ENCODE measurements at places on chromosomes 3 and 15. TPM values are rescaled to one million over a fixed set of nuclear protein-coding genes. Genes with fewer than 3 reads are reported as not detected.

Gene SCAANT1
- total RNA-seq = not detected

Gene MGLL
- total RNA-seq = 25.1 TPM

Gene CATSPER2
- total RNA-seq = 2.1 TPM

Gene CX3CR1
- total RNA-seq = not detected

Gene COL6A6
- total RNA-seq = 0.11 TPM

Gene CLRN1
- not detected for total RNA-seq

Gene SSUH2
- total RNA-seq = 0.11 TPM

Gene NRG4
- not detected for total RNA-seq

Gene OIP5
- total RNA-seq = 12.1 TPM

Gene KLHL40
- not detected for total RNA-seq

Gene RASL12
- total RNA-seq = 4.1 TPM

Gene SCN5A
- 0.75 TPM for total RNA-seq

Gene TF
- under 0.01 TPM for total RNA-seq

Gene DAZL
- not detected for total RNA-seq

Gene PLSCR5
- total RNA-seq = not detected

Gene GPR160
- 0.50 TPM for total RNA-seq

Gene SH2D7
- total RNA-seq = not detected

Gene PFN2
- 286 TPM for total RNA-seq

Gene PYGO1
- 10.6 TPM for total RNA-seq

Gene SNX1
- total RNA-seq = 57.8 TPM

Gene ITPKA
- total RNA-seq = 18.1 TPM

Gene DOCK3
- total RNA-seq = 0.12 TPM

Gene RTP1
- not detected for total RNA-seq

Gene TMC3
- total RNA-seq = not detected

Gene DPPA2
- not detected for total RNA-seq

Gene GOLGA8O
- 1.7 TPM for total RNA-seq

Gene ACAN
- total RNA-seq = 3.0 TPM

Gene VIPR1
- not detected for total RNA-seq

Gene SPSB4
- not detected for total RNA-seq

Gene MRPS22
- 126 TPM for total RNA-seq

Gene ANKUB1
- not detected for total RNA-seq

Gene RAMAC
- 30.1 TPM for total RNA-seq

Gene CAMK2N2
- 0.25 TPM for total RNA-seq

Gene ANKRD34C
- total RNA-seq = not detected

Gene NR1I2
- not detected for total RNA-seq

Gene DUOXA2
- total RNA-seq = not detected

Gene EPHA3
- total RNA-seq = 1.9 TPM

Gene PTPRG
- 27.9 TPM for total RNA-seq

Gene C3orf20
- total RNA-seq = not detected

Gene PLA2G4B
- total RNA-seq = 1.2 TPM

Gene CTXND1
- under 0.01 TPM for total RNA-seq

Data from uterine smooth muscle cell (primary cell).